ENCODE measurements at places on chromosomes 3 and 15.

DNA sequence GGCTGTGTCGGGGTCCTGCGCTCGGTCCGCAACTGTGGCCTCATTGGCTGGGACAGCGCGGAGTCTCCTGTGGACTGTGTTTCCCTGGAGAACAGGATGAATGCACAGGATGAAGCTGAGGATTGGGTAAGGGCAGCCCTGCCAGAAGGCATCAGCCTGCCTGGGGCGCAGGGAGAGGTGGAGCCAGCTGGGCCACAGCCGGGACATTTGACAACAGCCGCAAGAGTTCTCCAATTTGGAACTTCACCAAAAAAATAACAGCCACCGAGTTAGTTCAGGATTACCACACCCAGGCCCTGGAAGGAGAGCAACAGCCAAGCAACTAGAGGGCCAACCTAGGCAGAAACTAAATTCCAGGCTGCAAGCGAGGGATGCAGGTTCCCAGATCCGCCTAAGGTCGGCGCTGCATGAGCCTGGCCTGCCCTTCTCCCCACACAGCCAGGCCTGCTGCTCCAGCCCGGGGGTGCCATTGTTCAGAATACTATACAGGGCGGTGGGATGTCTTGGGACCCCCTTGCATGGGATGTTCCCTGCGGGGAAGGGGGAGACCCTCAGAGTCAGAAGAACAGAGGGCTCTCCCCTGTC lies 229.3 kb downstream of the OCA2 start:
- no peak for DNase-seq

DNA sequence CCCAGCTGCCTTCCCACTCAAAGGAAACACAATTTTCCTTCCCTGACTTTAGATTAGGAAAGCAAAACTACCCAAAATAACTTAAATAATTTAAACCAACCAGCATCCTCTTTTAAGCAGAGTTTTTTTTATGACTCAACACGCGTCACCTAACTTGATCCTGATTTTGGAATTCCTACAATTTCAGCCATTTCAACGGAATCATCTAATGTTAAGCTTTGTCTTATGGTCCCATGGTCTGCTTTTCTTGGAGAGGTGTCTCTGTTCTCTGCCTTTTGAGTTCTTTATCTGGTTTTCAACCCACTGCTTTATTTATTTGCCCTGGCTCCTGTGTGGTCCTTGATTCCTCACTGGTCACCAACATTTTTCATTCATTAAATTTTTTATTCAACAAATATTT lies 219.2 kb upstream of the ARHGEF26 start:
- DNase-seq = no peak

GRCh38 chr15:69145694-69146492 lies 14.5 kb upstream of the GLCE start:
- peak; percentile 76 for DNase-seq

DNA sequence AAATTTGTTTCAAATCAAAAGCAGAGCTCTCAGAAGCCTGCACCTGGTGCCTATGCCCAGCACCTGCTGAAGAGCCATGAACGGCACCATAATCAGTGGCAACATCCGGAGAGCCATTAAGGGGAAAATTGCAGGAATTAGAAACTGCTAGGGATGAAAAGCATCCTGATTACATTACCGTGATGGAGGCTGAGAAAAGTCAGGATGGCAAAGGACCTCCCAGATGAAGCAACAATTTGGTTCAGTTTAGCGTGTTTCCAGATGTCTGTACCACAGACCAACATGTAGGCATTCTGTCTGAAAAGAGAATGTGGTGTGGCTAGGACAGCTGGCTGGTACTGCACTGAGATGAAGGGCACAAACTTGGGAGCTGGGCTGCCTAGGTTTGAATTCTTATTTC lies 106.1 kb downstream of the EOMES start:
- DNase-seq = no peak

GRCh38 chr3:197337214-197337613 lies 38.8 kb upstream of the DLG1 start:
- DNase-seq = no peak

DNA sequence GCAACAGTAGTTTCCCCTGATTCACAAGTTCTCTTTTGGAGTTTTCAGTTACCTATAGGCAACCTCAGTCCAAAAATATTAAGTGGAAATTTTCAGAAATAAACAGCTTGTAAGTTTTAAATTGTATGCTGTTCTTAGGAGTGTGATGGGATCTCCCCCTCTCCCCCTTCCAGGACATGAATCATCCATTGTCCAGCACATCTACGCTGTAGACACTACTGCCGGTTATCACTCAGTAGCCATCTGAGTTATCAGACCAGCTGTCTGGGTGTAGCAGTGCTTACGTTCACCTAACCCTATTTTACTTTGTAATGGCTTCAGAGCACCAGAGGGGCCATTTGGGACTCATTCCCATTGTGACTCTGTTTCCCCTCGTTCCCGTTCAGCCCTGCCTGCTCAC lies 96.7 kb upstream of the PLXNA1 start:
- DNase-seq = no peak

DNA sequence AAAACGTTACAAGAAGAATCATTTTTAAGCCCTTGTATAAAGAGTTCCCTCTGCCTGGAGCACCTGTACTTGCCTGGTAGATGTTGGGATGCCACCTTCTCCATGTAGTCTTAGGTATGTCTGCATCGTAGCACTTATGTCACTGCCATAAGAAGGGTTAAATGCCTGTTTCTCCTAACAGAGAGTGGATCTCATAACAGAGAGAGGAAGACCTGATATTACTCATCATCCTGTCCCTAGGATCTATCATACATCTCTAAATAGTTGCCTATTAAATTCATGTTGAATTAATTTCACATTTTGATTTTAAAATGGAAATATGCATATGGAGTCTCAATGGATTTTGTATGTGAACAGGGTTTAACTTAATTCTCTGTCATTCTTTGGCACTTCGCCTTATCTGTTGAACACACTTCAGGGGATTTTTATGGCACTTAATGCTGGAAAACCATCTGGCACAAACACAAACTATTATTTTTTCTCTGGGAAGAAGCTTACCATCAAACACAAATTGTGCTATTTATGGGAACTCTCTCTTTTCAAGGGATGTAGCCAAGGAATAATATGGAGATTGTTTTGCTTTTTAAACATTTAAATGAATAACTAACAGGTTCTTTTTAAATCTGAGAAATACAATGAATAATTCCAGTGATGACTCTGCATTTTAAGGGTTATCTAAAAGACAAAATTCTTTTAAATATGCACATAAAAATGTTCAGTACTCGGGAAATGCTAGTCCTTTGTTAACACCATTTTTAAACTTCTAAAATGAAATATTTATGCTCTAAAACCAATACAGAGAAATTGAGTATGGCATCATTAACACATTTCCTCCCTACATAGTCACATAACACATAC lies 230.7 kb downstream of the ZNF385D start:
- DNase-seq = peak; percentile 9

DNA sequence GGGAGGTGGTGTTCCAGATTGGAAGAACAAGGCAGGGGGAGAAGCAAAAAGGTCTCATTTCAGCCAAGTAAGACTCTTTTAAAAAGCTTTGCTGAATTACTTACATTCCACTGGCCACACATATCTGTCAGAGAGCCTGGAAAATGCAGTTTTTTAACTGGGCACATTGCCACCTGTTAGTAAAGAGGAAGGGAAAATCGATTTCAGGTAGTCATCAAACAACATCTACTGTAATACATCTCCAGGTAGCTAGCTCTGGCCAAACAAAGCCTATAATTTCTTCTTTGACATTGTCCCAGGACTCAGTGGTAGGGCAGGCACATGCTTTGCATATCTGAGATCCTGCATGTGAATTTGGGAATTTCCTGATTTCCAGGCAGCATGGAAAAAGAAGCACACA lies 480.7 kb upstream of the SUCLG2 start:
- DNase-seq = no peak

- no peak for DNase-seq
Measured at GRCh38 chr15:37847776-37848175, 86.7 kb upstream of the TMCO5A start.

DNA sequence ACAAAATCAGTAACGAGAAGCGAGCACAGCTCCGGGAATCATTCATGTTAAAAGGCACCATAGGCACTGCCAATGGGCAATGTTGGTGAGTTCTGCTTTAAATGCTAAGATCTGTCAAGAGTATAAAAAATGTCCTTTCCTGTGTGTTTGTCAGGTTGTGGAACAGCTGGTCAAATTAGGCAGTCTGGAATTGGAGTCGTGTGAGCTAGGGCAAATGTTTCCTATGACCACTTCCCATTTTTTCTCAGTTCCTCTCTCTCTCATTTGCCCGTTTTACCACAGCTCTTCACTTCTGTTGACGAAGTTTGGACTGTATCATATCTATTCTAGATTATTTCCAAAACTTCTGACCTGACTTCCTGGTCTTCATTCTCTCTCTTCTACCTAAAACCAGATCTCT lies 60.8 kb upstream of the GOLIM4 start:
- DNase-seq = peak; percentile 4

DNA sequence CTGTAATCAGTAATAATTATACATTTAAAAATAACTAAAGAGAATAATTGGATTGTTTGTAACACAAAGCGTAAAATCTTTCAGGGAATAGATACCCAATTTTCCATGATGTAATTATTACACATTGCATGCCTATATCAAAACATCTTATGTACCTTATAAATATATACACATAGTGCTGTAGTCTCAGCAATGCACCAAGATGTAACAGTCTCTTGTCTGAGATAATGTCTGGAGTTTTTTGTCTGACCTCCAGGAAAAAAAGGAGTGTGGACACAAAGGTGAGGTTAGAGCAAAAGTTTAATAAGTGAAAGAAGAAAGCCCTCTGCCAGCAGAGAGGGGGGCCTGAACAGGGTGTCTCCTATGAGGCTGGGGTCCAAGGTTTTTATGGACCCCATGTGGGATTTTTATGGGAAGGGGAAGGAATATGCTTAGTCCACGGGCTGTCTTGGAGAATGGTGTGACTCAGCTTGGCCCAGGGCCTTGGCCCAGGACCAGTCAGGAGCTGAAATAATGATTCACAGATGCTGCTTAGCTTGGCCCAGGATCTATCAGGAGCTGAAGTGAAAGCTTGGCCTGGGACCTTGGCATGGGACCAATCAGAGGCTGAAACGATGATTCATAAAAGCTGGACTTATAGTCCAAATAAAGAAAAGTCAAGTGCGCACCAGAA lies 545.0 kb downstream of the ZPLD1 start:
- peak; percentile 98 for DNase-seq

DNA sequence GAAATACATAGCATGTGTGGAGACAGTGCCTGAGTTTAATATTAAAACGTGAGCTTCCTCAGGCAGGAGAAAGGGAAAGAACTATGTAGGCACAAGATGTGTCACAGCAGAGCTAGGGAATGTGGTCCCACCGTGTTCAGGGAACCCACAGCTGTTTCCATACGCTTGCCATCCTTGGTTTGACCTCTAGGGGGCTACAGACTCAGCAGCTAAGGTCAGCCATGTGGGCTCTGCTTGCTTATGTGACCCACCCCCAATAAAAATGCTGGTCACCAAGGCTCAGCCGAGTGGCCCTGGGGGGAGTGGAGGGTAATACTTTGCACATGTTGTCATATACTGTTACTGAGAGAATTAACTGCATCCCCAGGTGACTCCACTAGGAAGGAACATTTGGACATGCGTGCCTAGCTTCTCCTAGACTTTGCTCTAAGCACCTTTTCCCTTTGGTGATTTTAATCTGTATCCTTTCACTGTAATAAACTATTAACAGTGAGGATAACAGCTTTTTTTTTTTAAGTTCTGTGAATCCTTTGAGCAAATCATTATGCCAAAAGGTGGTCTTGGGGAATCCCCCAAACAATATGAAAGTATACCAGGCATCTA lies 3.3 kb downstream of the TUBGCP5 start:
- peak; percentile 29 for DNase-seq

DNA sequence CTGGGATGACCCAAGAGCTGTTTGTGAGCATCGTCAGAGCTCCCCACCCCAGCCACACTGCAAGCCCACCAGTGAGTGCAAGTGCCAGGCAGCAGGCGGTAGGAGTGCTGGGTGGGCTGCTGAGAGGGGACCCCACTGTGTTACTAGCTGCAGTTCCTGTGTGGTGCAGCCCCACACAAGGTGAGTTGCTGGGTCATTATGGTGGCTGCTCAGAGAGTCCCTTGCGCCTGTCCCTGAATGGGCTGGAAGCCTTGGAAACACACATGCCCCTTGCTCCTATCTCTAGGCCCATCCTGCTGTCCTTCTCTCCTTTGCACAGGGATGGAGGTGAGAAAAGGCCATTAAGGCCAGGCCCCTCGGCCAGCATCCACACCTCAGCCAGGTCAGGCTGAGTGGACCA lies 83.7 kb downstream of the SEC22A start:
- no peak for DNase-seq

DNA sequence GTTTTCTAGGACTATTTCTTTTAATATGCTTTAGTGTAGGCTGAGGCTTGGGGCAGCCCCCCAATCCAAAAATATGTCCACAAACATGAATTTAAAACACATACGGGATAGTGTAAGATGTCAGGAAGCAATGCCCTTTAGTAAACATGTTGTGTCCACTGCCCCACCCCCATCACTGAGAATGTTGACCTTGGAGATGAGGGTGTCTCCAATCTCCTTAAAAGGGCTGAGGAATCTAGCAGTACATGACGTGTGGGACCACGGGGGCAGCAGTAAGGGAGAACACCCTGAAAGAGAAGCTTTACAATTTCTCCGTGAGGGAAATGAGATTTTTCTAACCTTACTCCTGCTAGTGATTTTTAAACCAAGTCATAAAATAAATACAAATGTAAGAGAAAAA lies 84.7 kb downstream of the SQOR start:
- DNase-seq = no peak

GRCh38 chr15:27826411-27826810 lies 272.7 kb downstream of the OCA2 start:
- no peak for DNase-seq

DNA sequence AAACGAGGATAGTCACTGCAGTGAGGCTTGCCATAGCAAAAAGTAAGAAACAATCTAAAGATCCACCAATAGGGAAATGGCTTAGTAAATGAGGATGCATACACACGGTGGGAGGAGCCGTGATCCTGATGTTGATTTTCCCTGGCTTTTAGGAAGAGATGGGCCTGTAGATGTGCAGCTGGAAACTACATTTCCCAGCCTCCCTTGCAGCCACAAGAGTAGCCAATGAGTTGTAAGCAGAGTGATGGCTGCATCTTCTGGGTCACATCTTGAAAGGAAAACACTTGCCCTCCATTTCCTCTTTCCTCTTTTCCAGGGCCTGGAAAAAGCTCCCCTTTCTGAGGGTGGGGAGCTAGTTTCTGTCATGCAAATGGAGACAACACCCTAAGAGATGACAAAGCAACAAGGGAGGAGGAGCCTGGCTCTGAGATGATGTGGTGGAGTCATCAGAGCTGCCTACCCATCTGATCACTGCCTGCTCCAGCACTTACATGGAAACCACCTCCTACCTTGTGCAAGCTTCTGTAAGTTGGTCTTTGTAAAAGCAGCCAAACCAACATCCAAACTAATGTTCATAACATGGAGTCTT lies 139.1 kb downstream of the TLE3 start:
- DNase-seq = no peak

- no peak for DNase-seq
Measured at GRCh38 chr15:55084673-55085072, 112.1 kb downstream of the RSL24D1 start.

- peak; percentile 79 for DNase-seq
Measured at GRCh38 chr15:67941648-67942310, 101.9 kb upstream of the RNU6-1 start.

GRCh38 chr3:194357681-194358080 lies 6.6 kb upstream of the CPN2 start:
- no peak for DNase-seq

GRCh38 chr3:51340989-51341636 lies 44.0 kb upstream of the MANF start:
- no peak for DNase-seq
